ENCODE measurements at places on chromosomes 13 and 19.
A peak's percentile ranks its signal among the peaks of the same experiment; 100 is the strongest.

DNA sequence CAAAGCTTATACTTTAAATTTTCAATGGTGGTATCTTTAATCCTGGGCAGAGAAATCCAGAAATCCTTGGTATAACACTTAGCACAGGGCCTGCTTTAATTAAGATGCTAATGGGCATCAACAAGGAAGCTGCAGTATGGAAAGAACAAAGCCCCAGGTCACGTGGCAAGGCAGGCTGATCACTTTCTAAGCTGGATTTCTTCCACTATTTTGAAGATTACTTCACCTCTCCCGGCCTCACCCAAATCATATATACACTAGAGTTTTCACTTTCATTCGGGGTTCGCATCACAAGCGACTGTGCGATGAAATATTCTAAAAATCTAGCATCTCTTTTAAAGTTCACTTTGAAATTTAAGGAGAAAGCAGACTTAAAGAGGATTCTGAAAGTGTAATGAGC is 71.8 kb downstream of the STARD13 start:
- DNase-seq: no peak

- no peak for DNase-seq
Measured at GRCh38 chr19:16671652-16672274, 10.8 kb downstream of the TMEM38A start.

DNA sequence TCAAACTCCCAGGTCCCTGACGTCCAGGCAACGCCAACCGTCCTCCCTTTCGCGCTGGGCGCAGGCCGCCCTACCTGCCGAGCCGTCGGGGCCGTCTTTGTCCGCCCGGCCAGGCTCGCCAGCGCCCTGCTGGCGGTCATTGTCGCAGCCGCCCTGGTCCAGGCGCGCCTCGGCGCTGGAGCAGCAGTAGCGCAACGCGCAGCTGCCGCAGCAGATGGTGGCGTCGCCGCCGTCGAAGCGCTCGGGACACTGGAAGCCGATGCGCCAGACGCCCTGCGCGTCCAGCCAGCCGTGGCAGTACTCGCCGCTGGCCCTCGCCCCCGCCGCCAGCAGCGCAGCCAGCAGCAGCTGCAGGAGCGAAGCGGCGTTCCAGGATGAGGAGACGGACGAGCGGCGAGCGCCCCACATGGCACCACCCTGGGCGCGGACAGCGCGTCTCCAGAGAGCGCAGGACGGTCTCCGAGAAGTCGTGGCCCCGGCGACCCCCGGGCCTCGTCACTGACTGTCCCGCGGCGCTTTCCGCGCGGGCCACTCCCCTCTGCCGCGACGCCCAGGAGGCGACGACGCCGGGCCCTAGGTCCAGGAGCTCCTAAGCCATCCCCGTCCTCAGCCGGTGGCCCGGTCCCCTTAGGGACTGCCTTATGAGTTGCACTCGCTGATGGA is 1.1 kb downstream of the SHISA2 start:
- no peak for DNase-seq

DNA sequence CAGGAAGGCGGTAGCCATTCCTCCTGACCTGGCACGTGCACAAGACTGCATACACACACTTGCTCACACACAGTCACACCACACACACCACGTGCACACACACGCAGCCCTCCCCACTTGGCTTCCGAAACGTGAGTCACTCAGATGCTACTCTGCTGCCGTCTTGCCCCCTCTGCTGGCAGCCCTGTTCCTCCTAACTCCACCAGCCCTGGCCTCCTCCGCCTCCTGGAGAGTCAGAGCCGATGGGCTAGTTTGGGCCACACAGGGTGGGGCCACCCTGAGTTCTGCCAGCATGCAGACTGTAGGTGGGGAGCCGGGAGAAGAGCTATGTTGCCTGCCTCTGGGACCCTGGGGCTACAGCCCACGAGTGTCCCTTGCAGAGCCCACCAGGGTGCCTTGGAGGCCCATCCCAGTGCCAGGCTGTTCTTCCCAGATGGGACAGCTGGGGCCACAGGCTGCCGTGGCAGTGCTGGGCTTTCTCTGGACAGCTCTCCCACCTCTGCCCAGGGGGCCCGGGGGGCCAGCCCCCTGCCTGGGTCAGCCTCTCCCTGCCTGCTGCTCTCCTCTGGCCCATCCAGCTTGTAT is 12.1 kb downstream of the PIN1 start:
- peak; percentile 36 for DNase-seq

DNA sequence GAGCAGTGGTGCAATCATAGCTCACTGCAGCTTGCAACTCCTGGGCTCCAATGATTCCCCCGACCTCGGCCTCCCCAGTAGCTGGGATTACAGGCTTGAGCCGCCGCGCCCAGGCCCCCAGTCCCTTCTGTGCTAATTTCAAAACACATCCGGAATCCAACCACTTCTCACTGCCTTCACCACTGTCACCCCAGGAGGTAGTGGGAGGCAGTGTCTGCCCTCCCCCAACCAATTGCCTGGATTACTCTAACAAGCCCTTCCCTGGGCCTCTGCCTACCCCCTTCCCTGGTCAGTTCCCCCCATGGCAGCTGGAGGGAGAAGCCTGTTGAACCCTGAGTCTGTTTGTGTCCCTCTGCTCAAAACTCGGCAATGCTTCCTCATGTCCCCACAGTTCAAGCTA is 2.3 kb downstream of the PRAM1 start:
- no peak for DNase-seq

DNA sequence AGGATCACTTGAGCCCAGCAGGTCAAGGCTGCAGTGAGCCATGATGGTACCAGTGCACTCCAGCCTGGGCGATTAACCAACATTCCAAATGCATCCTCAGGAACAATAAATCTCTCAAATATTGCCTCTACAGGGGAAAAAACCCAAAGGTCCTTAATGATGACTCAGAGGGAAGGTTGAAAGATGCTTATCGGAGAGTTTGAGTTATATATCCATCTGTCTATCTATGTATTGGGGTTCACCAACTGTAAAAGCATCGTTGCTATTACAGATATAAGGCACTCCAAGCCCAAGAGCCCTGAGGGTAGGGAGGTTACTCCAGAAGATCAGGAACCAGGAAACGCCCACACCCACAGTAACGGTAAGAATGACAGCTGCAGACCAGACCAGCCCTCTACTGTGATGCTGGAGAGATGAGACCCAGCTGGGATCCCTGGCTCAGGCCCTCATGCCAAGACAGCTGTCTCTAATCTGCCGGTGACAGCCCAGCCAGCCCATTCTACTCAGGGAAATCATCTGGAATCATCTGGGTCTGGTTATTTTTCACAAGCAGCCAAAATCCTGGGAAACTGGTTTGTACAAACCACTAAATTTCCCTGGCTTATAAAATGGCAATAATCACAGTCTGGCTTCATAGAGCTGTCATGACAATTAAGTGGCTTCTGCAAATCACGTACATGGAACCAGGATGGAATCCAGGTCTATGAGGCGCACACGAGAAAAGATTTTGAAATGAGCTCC is 23.8 kb downstream of the TEX101 start:
- no peak for DNase-seq

GRCh38 chr19:41304706-41305483 is 5.1 kb upstream of the CCDC97 start:
- no peak for DNase-seq

All from CD4-positive, alpha-beta T cell treated with Interleukin-10 for 1 hour (primary cell).